ENCODE measurements at places on chromosomes 6 and 20. TPM values are rescaled to one million over a fixed set of nuclear protein-coding genes. Genes with fewer than 3 reads are reported as not detected.

FOXF2 gene
- total RNA-seq, result not detected

NKX2-2 gene
- not detected for total RNA-seq

MYMX gene
- not detected for total RNA-seq

SDHAF4 gene
- 7.4 TPM for total RNA-seq

SMPDL3A gene
- 7.6 TPM for total RNA-seq

MAPK13 gene
- 17.9 TPM for total RNA-seq

KCNG1 gene
- 50.0 TPM for total RNA-seq

PDYN gene
- total RNA-seq, result not detected

TMEM14B gene
- 150 TPM for total RNA-seq

Data from myometrial cell (primary cell).